ENCODE measurements at places on chromosomes 5 and 9. TPM values are rescaled to one million over a fixed set of nuclear protein-coding genes. Genes with fewer than 3 reads are reported as not detected.

OSMR gene
- total RNA-seq = 86.6 TPM

SLC6A3 gene
- total RNA-seq = not detected

ZFP37 gene
- total RNA-seq = 2.3 TPM

NDUFB6 gene
- 52.5 TPM for total RNA-seq

SHLD3 gene
- total RNA-seq = 2.5 TPM

IFNA21 gene
- total RNA-seq = not detected

FCN2 gene
- not detected for total RNA-seq

DCAF10 gene
- 13.8 TPM for total RNA-seq

FOXD1 gene
- total RNA-seq = 0.28 TPM

C9 gene
- total RNA-seq = 0.18 TPM

OR13F1 gene
- not detected for total RNA-seq

ADGRV1 gene
- 0.18 TPM for total RNA-seq

SHB gene
- 14.2 TPM for total RNA-seq

CTXN3 gene
- total RNA-seq = not detected

PIP5K1B gene
- total RNA-seq = under 0.01 TPM

TOMM5 gene
- 136 TPM for total RNA-seq

ISL1 gene
- not detected for total RNA-seq

ZNF883 gene
- total RNA-seq = 1.2 TPM

IL9 gene
- total RNA-seq = not detected

TPPP gene
- 0.09 TPM for total RNA-seq
